Activated CD4-positive, alpha-beta T cell treated with anti-CD3 and anti-CD28 coated beads for 48 hours (primary cell): ENCODE measurements at places on chromosomes 5 and 9.

DNA sequence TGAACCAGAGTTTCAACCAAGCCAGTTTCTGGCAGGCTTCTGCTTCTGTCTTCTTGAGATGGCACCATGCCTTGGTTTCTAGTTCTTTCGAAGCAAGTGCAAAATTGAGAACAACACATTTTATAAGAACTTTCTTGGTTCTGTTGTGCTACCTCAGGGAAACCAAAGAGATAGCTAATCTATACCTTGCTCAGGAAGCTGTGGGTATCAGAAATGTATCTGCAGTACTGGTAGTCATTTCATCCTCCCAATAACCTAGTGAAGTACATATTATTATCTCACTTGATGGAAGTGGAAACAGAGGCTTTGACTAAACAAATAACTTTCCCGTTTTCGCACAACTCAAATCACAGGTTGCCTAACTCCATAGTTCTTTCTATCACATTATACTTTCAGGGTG is 246.6 kb downstream of the ENC1 start:
- DNase-seq = no peak

- DNase-seq = no peak
Measured at GRCh38 chr9:112750764-112751055, 150 bp downstream of the SNX30 start.

DNA sequence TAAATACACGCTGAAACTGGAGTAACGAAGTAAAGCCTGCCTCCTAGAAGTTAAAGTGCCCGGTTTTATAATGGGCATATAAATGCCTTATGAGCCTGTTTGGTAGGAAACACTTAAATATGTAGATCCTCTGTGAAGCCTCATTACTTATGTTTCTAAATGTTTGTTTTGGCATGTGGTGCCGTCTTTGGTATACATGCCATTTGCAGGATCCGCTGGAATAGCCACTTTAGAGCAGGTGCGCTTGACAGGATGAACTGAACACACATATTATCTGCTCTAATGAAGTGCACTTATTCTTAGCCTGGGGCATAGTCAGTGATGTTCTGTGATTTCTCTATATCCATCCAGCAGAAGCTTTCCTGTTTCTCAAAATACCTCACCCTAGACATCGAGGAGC is 778.1 kb upstream of the WWC1 start:
- DNase-seq = no peak

DNA sequence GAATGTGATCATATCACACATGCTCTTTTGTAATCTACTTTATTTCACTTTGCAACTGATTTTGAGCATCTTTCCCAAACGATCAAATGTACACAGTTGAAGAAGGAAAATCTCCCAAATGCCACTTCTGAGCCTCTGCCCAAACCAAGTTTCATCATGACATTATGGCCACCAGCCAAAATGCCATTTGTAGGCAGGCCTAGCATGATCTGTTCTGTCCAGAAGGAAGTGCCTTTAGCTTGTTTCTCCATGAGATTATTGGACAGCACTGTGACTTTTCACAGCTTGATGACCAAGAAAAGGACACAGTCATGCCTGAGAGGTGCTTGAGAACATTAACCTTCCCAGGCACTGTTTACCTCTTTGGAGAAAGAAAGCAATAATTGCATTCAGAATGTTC is 73.2 kb upstream of the PIP5K1B start:
- DNase-seq = no peak

DNA sequence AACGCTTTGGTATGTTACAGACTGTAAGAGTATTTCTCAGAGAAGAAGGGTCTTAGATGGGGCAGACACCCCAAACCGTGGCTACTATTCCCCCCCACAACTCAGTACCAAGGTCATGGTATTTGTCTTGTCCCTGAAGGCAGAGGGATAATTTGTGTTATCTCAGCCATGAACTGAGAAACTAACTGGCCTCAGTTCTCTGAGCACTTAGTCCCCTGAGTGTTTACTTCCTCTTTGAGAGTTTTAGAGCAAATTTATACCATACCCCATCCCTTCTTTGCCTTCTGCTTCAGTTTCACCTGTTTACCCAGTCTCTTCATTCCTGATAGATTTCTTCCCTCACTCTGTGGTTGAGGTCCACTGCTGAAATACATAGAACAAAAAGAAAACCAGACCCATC is 183.9 kb downstream of the LRRC70 start:
- DNase-seq = no peak

DNA sequence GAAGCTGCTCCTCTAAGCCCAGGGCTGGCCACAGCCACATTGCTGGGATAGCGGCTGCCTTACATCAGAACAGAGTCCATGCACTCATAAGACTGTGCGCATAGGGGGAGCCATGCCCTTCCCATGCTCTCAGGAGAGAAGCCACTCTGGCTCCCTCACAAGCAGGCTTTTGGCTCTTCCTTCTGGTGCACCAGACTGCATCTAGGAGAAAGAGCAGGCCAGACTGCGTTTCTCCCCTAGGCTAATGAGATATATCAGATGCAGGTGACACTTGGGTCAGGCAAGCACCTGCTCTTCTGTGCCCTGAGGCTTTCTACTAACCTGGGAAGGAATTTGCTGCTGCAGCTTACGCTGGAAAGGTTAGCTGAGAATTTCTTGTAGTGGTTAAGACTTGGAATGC is 43.2 kb upstream of the BRINP1 start:
- DNase-seq = no peak

GRCh38 chr5:176529741-176530141 is 7.5 kb downstream of the RNF44 start:
- peak; percentile 51 for DNase-seq

DNA sequence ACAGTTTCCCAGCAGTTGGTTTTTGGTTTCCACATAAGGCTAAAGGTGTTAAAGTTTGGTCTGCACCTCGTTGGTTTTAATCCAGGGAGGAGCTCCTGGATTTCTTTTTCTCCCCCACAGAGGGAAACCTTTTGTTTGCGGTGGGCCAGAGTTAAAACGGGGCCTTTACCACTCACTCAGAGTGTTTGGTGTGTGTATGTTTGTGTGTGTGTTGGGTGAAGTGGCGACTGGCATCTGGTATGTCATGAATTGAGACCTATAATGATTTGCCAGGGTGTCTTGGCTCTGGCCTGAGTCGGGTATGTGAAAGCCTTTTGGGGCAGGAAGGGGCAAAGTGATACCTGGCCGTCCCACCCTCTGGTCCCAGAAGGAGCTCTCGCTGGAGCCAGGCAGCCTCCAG is 30.9 kb downstream of the FAXDC2 start:
- DNase-seq = no peak

DNA sequence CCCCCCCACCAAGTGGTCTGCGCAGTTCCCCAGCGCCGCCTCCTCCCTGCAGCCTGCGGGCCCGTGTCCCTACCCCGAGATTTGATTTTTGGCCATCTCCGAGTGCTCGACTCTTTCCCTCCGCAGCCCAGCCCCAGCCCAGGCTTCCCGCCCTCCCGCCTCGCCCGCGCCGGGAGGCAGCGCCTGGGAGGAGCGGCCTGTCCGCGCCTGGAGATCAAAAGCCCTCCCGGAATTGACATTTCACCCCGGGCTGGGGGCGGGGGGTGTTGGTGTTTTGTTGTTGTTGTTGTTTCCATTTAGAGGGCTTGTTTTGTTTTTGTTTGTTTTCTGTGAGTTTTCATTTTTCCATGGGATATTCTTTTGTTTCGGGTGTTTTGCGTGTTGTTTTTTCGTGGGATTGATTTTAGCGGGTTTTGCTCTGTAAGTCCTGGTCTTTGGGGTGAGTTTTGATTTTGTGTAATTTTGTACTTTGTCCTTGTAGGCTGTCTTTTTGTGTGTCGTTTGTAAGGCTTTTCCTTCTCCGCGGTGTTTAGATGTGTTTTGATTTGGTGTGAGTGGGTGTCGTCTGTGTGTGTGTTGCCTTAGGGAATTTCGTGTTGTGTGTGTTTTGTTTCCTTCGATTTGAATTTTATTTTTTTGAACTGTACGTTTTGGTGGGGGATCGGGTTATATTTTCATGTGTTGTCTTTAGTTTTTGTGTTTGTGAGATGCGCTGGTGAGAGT is 1.7 kb upstream of the PAX5 start:
- no peak for DNase-seq

DNA sequence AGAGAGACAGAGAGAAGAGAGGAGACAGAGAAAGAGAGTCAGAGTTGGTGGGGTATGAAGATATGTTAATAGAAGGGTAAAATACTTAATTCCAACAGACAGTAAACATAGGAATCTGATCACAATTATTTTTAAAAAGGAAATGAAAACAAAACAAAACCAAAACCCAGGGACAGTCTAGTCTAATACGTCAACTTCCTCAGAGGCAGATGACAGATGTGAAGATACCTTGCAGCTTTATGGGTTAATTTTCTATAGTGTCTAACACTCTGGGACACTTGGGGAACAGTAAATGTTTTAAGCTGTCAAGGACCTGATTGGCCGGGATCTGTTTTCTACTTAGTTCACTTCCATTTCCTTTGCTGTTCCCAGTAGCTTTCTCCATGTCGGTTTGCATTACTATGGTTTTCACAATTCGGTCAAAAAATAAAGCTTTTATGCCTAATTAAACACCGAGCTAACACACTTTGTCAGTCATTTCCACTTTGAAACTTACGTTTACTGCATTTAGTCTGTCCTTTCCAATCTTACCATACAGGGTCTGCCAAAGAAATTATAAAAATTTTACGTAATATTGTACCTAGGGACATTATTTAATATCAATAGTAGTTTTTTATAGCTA is 216.5 kb downstream of the MCTP1 start:
- DNase-seq = no peak

- DNase-seq = no peak
Measured at GRCh38 chr9:126521089-126521488, 92.6 kb upstream of the LMX1B start.

DNA sequence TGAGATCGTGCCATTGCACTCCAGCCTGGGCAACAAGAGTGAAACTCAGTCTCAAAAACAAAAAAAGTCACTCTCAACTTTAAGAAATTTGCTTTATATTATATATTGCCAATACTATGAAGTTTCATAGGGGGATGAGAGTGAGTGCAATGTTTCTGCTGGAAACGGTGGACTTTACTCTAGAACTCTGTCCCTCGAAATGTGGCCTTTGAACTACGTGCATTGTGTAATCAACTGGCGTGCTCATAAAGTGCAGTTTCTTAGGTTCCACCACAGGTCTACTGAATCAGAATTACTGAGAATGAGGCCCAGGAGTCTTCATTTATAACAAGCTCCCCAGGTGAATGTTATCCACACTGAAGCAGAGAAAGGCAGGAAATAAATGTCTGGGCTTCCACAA is 24.1 kb downstream of the OR2K2 start:
- no peak for DNase-seq

- no peak for DNase-seq
Measured at GRCh38 chr9:70450738-70451137, 36.3 kb upstream of the KLF9 start.

DNA sequence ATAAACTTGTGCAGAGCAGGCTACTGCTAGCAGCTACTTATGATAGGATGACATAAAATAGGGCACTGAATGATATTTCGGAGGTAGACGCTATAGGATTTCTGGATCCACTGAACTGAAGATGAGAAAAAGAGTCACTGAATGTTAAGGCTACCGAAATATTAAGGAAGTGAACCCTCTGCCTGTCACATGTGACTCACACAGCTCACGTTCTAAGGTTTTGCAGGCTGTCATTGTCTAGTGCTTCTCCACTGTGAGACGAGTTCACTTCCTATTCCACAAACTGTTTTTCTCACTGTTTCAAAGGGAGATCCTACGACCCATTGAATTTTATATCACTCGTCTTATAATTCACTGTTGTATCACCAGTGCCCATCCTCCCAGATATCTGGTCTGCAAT is 100.8 kb downstream of the CTNND2 start:
- no peak for DNase-seq

DNA sequence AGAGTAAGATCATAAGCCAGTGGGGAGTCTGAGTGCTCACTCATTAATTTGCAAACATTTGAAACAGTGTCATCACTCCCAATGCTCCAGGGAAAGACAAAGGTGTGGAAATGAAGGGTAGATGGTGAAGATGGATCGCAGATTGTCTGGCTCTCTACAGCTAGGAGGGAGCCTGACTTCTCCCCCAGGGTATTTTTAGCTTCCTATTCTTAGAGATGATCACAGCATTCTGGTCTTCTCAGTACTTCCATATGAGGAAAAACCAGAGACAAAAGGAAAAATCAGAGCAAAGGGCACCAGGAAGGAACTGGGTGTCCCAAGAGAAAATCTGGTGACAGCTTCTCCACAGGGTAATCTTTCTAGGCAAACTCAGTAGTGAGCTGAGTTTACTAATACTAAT is 401.9 kb upstream of the GRIA1 start:
- no peak for DNase-seq

GRCh38 chr5:169801324-169801777 is 164.3 kb downstream of the DOCK2 start:
- DNase-seq = peak; percentile 15

GRCh38 chr9:90787771-90788460 is 13.7 kb upstream of the SYK start:
- no peak for DNase-seq

DNA sequence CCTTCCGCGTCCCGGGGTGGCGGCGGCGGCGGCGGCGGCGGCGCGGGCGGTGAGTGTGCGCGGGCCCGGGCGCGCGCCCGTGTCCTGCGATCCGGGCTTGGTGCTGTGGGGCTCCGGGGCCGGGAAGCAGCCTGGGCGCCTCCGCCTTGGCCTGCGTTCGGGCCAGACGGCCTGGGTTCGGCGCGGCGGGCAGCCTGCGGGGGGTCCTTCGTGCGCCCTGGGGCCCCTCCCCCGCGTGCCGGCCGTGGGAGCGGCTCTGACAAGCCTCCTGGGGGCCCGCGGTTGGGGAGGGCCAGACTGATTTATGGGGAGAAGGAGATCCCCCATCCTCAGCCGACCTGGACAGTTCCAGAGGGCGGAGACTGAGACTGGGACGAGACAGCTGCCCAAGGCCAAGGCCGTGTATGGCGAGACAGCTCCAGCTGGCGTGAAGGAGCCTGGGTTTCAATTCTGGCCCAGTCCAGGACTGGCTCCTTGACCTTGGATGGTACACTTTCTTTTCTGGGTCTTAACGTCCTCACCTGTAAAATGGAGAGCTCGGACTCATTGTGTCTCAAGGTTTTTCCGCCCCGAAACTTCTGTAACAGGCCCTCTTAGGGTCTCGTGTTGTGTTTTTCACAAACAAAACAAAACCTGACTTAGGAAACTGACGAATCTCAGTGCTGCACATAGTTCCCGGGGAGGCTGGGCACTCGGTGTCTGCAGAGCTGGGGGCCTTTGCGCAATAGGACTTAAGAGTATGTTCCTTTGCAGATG is 603 bp downstream of the TMEM268 start:
- peak; percentile 58 for DNase-seq

DNA sequence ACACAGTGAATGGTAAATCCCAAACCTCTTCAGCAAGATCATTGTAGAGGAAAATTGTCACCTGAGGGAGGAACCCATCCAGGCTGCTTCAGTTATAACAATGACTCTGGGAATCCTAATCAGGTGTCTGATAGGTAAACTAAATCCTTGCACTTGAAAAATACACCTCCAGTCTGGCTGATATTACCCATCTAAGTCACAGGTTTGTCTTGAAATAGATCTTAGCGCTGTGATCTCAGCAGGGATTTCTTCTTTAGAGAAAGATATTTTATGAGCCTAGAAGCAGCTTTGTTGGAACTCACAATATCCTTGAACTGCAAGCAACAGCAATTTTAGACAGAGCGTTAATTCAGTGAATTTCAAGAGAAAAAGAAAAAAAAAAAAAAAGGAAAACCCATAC is 149.7 kb downstream of the SGCD start:
- DNase-seq = no peak
